Inflammatory macrophage treated with lipopolysaccharide for 1 hour (primary cell): ENCODE measurements at places on chromosomes 3 and 15.

GRCh38 chr3:12929801-12930200 is 88.4 kb upstream of the RPL32 start:
- DNase-seq, result no peak

- DNase-seq, result no peak
These were observed 14.6 kb downstream of the SMAD6 start for GRCh38 chr15:66716656-66717020.

DNA sequence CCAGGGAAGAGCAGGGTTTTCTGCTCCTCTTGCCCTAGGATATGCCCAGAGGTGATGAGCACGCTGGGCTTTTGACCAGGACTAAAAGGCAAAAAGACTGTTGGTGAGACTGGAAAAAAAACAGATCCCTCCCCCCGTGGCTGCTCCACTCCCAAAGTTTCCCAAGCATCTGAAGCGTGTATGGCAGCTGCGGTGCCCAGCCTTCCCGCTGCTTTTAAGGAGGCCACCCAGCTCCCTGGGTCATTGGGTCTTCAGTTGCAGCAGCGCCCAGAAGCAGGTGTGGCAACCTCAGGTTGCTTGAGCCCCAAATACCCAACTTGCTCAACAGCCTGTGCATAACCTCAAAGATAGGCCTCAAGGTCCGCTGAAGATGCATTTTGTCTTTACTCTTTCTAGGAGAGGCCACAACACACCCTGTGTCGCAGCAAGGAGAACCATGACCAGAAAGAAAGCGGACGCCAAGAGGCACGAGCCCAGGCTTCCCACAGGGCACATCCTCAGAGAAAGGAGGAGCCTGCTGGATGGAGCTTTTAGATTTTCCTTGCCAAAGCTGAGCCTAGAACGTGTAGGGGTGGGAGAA is 2.0 kb downstream of the SRGAP3 start:
- no peak for DNase-seq

DNA sequence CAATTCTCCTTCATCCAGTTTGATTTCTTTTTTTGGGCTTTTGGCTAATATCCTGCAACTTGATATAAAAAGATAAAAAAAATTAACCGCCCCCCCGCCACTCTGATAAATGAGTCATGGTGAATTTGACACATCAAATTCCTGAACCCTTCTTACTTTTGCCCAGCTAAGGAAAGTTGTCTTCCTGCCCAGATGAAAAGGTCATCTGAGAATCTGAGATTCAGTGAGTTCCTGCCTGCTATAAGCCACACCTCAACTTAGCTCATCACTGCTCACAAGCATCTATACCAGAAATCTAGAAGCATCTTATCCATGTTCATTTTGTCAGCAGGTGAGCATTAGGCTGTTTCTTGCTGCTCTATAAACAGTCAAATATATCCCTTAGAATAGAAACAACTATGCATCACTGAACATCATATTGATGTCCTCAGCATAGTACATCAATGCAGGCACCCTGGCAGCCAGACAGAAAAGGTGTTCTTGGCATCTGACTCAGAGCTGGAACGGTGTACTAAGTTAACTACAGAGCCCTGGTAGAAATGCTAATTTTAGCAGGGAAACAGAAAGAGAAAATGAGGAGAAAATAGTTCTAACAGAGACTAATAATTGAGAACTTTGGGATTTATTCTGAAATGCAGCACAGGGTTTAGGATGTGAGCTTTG is 77.1 kb downstream of the SEMA6D start:
- DNase-seq, result no peak

DNA sequence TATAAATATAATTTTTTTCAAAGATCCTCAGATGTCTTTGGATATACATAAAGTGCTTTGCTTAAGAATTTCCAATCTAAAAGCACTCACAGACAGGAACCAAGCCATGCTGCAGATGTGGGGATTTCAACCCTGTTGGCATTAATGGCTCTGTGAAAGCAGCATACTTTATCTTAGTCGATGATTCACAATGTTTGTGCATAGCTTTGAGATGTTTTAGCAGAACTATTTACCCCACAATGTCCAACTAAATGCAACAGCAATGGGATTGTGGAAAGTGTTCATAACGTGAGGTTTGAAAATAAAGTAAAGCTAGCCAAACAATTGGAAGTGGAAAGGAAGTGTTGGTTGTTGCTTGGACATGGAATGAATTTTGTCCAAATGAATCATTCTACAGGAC is 371.4 kb downstream of the SOX2 start:
- no peak for DNase-seq

DNA sequence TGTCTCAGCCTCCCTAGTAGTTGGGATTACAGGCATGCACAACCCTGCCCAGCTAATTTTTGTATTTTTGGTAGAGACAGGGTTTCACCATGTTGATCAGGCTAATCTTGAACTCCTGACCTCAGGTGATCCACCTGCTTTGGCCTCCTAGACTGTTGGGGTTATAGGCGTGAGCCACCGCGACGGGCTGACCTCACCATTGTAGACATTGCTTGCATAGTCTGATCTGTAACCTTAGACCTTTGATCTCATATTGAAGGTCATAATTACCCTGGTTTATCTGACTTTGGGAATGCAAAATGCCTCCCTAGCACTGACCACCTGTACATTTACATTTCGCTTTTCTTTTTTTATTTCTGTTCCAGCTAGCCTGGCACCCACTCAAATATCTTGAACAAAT is 31.2 kb downstream of the ADGRG7 start:
- DNase-seq, result no peak

GRCh38 chr3:136639069-136639468 is 113.1 kb downstream of the STAG1 start:
- DNase-seq, result no peak

DNA sequence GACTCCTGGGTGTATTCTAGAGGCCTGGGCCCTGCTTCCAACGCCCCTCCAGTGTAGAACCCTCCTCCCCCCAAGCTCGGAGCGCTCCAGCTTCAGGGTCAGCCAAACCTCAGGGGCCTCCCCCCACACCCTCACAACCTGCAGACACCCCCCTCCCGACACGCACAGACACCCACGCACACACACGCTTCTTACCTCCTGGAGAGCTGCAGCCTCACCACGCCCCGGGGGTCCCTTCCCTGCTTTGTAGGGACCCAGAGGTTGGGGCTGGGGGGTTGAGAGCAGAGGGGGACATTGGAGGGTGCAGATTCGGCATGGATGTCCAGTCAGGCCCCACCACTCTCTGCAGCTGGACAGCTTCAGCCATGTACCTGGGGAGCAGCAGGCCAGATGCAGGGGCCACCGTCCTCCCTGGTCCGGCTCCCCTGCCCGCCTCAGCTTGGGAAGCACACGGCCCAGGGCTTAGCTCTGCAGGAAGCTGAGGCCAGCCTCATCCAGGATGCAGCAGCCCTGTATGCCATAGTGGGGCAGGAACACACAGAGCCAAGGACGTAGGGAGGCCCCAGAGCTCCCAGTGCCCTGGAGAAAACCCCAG is 13.0 kb downstream of the ZDHHC19 start:
- no peak for DNase-seq

DNA sequence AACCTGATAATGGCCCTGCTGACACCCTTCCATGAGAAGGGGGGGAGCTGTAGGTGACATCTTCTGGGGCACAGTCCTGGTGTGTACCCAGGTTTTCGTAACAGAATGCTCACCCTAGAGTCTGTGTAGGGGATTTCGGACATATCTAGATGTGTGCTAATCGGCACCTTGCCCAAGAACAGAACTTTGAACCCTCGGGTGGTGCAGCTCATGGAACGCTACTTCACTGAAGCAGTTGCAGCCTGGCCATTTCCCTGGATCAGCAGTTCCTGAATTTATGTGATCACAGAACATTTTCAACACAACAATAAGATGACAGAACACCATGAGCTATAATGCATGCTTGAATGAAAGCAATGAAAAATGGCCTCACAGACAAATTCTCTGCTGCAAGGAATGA is 57.5 kb upstream of the MUC13 start:
- DNase-seq, result no peak

DNA sequence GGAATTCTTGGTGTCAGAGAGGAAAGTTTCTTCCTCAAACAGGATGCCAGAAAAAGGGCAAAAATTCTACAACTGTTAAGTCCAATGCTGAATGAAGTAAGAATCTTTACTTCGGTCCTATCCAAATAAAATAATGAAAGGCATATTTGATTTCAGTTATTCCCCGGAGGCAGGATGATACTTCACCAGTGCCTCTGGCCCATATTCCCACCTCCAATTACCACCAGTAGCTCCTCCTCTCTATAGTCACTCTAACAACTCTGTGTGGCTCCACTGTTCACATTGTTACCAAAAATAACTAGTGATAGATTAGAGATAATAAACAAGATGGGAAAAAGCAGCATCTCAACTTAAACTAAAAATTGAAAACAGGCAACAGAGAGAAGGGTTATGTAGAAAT is 20.7 kb downstream of the MAP1A start:
- no peak for DNase-seq

- DNase-seq, result no peak
These were observed 914.4 kb upstream of the ROBO1 start for GRCh38 chr3:80682235-80682634.

GRCh38 chr3:159356606-159357005 is 554.8 kb downstream of the MFSD1 start:
- no peak for DNase-seq

GRCh38 chr3:55609230-55609827 is 122.2 kb upstream of the WNT5A start:
- no peak for DNase-seq

DNA sequence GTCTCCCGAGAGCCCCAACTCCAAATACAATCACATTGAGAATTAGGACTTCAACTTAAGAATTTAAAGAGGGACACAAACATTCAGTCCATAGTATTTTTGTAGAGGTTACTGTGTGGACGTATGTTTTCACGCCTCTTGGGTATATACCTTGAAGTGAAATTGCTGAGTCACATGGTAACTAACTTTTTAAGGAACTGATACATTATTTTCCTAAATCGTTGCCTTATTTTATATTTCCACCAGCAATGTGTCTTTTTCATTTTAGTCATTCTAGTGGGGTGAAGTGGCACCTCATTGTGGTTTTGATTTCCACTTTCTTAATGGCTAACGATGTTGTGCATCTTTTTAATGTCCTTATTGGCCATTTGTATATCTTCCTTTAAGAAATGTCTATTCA is 11.8 kb downstream of the PARP15 start:
- no peak for DNase-seq

DNA sequence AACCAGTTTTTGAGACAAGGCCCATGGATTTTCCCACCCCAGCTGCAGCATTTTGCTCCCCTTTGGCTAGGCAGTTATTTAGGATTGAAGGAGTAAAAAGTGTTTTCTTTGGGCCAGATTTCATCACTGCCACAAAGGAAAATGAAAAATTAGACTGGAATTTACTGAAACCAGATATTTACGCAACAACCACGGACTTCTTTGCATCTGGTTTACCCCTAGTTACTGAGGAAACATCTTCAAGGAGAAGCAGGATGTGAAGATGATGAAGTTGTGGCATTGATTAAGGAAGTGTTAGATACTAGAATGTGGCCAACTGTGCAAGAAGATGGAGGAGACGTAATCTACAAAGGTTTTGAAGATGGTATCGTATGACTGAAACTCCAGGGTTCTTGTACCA is 165.2 kb upstream of the MYRIP start:
- DNase-seq, result peak; percentile 68

DNA sequence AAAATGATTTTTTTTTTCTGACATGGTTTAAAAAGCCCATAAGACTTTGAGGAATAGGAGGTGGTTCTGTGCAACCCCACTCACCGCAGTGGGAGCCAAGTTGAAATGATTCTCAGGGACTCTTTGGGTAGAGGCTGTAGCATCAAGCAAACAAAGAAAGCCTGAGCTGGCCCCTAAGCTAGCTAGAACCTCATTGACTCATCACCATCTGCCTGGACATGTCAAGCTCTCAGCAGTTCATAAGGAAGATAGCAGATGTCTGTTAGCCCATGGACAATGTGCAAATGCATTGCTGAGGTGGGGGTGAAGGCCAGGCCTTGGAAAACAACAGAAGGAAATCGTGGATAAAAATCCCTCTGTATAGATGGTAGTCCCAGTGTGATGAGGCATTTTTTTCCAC is 234.8 kb downstream of the NR2F2 start:
- no peak for DNase-seq

GRCh38 chr3:187107989-187108388 is 31.3 kb downstream of the RPL39L start:
- no peak for DNase-seq

- no peak for DNase-seq
These were observed 34.1 kb downstream of the RAB8B start for GRCh38 chr15:63223463-63223862.

DNA sequence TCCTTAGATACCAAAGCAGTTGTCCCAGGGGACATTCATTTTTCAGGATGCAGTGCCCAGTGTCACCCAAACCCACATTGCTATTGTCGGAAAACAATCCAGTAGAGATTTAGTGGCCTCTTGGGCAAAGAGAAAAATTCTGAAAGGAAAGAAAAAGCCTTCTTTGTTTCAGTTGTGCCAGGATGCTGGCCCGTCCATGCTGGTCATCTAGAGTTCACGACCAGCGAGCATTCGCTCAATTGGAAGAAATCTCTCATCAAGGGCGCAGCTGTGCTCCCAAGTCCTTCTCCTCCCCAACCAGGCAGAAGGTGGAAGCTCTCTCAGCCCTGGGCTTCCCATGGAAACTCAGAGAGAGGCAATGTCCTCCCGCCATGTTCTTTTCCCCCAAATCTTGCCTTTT is 123.7 kb downstream of the MTHFS start:
- no peak for DNase-seq

- DNase-seq, result peak; percentile 71
These were observed 1.0 kb downstream of the KAT2B start for GRCh38 chr3:20041197-20041780.

DNA sequence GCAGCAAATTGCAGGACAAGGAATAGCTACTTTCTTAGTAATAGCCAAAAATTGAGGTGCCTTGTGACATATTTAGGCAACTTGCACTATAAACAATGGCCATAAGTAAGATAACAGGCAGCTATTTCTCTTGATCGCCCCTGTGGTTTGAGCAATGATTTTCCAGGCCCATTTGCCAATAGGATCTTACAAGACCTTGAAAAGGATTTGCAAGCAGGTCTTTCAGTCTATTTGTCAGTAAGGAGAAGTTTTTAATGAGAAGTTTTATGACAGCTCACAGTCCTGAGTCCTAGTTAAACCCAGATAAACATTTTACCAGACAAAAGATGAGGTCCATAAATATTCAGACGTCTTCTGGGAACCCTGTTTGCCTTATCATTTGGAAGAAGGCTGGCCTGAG is 645.5 kb downstream of the RBMS3 start:
- no peak for DNase-seq

- DNase-seq, result no peak
These were observed 10.0 kb downstream of the ABHD2 start for GRCh38 chr15:89098281-89098680.

- DNase-seq, result no peak
These were observed 261.2 kb downstream of the SHOX2 start for GRCh38 chr3:157844800-157845565.
